ENCODE measurements at places on chromosomes 4 and X.

GRCh38 chr4:39043861-39044363 lies 11.7 kb upstream of the TMEM156 start:
- DNase-seq: peak; percentile 32

- DNase-seq: no peak
These were observed 118.8 kb downstream of the FAM13A start for GRCh38 chr4:88938138-88938537.

GRCh38 chrX:10110984-10111363 lies 45.8 kb upstream of the CLCN4 start:
- no peak for DNase-seq

DNA sequence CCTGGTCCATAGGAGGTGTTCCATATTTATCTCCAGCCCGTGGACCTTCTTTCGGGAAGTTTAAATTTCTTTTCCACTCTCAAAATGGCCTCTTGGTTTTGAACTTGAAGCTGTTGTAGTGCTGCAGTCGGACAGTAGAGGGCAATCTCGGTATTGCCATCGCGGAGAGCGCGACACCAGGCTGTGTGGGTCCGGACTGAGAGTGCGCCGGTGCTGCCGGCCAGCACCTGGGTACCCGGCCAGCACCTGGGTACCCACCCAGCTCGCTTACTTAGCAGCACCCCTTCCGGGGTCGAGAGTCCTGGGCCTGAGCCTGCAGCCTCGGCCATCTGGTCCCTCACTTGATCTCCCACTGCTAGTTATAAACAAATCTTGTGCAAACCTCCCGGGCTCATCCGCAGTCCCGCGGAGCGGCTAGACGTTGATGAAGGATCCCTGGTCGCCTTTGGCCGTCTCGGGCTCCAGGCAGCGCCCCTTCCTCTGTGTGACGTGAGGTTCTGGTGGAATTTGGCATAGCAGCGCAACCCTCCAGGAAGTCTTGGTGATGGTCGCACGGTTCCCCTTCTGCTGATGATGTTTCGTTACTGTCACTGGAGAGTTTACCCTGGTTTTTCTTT lies 18.0 kb downstream of the FAM9A start:
- DNase-seq: peak; percentile 3

DNA sequence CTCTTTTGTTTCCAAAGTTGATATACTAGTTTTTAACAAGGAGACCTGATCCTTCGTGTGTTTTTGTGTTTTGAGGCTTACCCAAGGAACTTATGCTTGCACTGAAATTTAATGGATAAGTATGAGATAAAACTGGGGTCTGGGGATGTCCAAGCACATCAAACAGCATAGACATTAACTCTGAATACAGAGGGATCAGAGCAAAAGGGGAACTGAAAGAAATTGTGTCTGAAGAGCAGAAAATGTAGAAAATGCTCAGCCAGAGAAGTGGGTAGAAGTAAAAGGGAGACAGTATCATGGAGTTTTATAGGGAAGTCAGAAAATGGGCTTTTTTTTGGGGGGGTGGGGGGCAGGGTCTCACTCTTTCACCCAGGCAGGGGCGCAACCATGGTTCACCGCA lies 695.4 kb downstream of the ARAP2 start:
- no peak for DNase-seq

- no peak for DNase-seq
These were observed 119.2 kb upstream of the LEF1 start for GRCh38 chr4:108287834-108288413.

- no peak for DNase-seq
These were observed 4.9 kb downstream of the CDKN2AIP start for GRCh38 chr4:183449193-183449882.

DNA sequence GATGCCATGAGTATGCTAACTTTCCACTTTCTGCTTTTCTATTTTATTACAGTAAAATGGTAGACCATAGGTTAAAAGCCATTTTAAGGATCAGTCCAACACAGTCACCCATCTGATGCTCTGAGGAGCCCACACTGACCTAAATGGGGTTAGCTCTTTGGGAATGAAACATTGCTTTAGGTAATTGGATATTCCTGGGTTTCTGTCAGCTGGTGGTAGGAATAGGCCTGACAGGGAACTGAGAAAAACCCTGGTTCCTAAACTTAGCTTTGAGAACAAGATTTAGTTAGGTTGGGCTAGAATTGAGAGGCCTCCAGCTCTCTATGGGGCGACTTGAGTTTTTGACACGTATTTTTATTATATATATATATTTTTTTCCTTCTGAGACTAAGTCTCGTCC lies 40.4 kb downstream of the MCUB start:
- DNase-seq: no peak

Measured in HAP-1 (cell line).